RKO (cell line): ENCODE measurements at places on chromosomes 13 and 19.

DNA sequence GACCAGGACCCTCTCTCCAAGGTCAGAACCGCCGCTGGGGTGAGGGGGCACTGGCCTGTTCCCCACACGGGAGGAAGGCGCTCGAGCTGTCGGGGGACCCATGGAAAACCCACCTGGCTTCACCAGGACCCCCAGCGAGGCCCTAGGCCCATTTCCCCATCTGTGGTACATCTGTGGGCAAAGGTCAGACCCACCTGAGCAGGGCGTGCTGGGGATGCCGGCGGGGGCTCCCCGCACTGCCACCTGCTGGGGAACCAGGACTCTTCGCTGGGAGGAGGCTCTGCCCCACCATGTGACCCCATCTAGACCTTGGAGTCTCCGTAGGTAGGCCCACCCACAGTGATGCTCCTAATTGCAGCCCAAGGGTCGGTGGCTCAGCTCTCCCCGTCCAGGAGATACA, 511 bp downstream of the WDR88 start:
- DNase-seq = no peak

DNA sequence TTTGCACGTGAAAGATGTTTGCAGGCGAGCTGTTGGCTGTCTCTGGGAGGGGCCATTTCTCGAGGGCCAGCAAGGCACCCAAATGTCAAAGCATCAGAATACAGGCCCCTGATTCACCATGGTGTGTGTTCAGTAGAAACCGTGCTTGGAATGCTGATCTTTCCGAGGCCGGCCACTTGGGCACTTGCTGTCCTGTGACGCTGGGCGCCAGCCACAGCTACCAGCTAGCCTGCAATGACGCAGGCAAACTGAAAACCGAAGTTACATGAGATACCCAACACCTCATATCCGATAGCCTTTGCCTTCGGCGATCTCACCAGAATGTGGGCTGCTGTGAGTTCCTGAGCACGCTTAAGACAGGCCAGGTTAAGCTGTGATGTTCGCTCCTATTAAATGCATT, 12.0 kb downstream of the THOP1 start:
- no peak for DNase-seq

DNA sequence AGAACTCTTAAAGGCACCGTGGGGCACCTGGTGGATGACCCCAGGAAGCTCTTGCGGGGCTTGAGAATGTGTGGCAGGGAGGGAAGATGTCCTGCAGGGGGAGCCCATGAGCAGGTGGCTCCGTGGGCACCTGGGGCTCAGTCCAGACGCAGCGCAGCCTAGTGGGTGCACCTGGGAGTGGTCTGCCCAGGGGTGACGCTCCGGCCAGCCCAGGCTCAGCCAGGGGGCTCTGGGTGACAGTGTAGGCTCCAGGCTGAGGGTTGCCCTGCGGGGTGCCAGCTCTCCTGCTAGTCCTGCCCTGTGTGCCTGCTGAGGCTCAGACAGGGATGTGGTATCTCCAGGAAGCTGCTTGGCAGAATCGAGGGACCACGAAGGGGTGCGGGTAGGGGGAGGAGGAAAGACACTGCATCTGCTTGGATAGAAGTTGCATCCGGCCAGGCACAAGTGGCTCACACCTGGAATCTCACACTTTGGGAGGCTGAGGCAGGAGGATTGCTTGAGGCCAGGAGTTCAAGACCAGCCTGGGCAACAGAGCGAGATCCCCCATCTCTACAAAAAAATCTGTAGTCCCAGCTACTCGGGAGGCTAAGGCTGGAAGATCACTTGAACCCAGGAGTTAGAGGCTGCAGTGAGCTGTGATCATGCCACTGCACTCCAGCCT, 15.0 kb upstream of the PGLS start:
- DNase-seq = peak; percentile 74

GRCh38 chr19:44847144-44848035, 1.3 kb downstream of the NECTIN2 start:
- DNase-seq = peak; percentile 45

DNA sequence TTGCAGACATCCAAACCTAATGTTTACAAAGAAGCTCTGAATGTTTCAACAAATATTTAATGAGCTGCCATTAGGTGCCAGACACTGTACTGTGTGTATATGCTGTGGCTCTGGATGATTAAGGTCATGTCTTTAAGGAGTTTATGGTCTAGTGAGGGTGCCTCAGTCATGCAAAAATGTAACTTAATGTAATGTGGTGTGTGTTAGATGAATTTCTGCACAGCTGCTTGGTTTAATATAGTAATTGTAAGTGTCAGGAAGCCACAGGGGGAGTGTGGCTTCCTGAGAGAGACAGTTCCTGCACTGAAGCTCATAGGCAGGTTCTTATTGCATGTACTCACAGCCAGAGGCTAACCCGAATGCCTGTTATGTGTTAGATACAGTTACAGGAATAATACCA, 43.3 kb downstream of the SPATA13 start:
- no peak for DNase-seq

DNA sequence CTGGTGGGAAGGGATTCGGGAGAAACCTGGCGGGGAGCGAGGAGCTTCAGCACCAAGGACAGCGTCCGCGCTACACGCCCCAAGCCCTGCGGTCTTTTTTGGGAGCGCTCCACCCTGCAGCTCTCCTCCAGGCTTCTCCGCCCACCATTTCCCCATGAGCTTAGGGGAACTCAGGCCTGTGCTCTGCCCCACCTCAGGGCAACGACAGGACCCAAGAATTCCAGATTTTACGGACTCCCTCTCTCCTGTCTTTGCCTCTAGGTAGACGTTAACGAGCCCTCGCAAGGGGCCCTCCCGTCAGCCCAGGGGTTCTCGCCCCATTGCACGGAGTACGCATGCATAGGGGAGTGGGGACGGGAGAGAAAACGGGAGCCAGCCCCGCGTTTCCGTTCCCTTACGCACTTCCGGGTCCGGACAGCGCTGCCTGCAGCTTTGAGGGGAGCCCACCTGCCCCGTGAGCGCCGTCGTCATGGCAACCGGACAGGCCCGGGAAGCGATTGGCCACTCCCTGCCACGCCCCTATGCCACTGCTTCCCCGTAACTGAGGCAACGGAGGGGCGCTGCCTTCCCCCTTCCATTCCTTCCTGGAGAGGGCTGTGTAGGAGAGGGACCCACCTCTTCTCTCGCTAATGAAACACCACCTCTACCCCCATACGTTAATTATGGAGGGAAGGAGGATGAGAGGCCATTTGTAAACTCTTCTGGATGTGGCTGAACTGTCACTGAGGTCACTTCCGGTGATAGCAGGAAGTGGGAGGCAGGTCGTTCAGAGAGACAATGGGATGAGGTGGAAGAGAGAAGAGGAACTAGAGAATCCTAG, 20.8 kb downstream of the NOVA2 start:
- DNase-seq = peak; percentile 54

DNA sequence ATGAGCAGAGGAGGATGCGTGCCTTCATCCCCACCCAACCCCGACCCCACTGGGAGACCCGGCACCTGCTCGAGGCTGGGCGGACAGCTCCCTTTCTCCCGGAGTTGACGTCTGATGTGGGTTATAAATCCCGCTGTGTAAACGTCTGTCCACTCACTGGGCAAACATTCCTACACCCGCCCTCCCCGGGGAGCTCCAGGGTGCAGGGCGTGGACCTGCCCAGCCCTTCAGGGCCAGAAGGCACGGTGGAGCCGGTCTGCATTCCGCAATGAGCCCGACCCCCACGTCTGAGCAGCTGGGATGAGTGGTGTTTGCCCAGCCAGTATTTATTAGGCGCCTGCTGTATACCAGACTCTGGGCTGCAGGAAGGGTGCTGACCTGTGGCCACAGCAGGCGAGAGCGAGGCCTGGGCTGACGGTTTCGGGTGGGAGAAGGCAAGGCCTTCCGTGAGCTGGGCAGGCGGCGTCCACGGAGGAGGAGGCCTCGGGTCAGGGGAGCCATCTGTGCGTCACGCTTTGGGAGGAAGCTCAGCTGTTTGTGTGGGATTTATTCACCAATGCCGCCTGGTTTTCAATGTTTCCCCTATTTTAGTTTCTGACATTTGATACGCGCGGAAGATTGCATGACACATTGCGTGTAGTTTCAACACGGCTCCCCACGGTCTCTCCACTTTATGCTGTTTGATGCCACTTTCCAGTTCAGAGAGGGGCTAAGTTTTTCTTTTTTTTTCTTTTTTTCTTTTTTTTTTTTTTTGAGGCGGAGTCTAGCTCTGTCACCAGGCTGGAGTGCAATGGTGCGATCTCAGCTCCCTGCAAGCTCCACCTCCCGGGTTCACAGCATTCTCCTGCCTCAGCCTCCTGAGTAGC, 2.0 kb downstream of the MISP start:
- DNase-seq = peak; percentile 43

- DNase-seq = peak; percentile 8
Observed at GRCh38 chr13:79231887-79232286, 174.2 kb downstream of the RBM26 start.

- DNase-seq = peak; percentile 80
Observed at GRCh38 chr19:34430738-34431625, 2.8 kb downstream of the UBA2 start.
